ENCODE measurements at places on chromosomes 11 and 22.

DNA sequence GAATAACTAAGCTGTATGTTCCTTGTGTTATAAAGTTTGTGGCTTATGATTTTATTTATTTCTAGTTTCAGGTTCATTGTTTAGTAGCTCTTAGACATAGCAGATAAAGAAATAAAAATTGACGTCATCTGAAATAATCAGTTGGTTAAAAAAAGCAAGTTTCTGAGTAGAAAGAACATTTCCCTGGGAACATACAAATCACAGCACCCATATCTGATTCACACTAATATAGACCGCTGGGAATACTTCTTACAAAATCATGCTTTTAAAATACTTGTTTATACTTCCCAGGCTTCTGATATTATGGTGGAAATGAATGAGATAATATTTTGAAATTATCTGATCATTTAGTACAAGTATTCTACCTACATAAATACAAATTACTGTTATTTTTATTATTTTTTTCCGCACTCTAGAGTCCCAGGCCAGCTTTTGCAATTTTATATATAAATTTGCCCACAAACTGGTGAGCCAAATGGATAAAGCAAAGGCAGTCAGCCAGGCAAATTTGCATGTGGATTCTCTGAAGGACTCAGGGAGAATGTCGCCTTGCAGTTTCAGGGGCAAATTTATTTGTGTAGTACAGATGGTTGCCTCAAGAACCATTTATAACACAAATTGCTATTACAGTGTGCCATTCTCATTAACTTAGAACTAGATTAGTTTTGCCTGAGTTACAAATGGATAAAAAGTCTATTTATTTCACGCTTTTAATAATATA lies 62.9 kb upstream of the SC5D start:
- no peak for DNase-seq

- DNase-seq = no peak
Measured at GRCh38 chr11:46444305-46444704, 52.7 kb upstream of the CHRM4 start.

- no peak for DNase-seq
Measured at GRCh38 chr11:73225001-73225686, 7.1 kb downstream of the P2RY2 start.

DNA sequence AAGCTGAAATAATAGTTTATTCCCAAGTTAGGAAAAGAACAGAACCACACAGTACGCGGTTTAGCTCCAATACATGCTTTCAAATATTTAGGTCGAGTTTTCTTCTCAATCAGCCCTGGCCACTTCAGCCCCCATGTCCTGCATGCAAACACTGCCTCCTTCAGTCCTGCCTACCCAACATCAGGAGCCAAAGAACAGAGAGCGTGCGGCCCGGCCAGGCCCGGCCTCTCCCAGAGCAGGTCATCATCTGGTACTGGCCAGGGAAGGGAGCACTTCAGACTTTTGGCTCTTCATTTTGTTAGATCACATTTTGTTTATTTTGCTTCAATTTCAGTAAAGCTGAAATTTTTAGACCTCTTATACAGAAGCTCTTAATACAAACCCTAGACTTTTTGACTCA lies 6.7 kb downstream of the BRD1 start:
- DNase-seq = no peak

GRCh38 chr22:36411589-36412258 lies 24.0 kb upstream of the MYH9 start:
- no peak for DNase-seq

GRCh38 chr11:108224911-108225786 lies 2.3 kb downstream of the ATM start:
- DNase-seq = no peak

- no peak for DNase-seq
Measured at GRCh38 chr11:34633640-34633989, 12.7 kb downstream of the EHF start.

GRCh38 chr11:65586676-65587075 lies 8.9 kb downstream of the KCNK7 start:
- no peak for DNase-seq

DNA sequence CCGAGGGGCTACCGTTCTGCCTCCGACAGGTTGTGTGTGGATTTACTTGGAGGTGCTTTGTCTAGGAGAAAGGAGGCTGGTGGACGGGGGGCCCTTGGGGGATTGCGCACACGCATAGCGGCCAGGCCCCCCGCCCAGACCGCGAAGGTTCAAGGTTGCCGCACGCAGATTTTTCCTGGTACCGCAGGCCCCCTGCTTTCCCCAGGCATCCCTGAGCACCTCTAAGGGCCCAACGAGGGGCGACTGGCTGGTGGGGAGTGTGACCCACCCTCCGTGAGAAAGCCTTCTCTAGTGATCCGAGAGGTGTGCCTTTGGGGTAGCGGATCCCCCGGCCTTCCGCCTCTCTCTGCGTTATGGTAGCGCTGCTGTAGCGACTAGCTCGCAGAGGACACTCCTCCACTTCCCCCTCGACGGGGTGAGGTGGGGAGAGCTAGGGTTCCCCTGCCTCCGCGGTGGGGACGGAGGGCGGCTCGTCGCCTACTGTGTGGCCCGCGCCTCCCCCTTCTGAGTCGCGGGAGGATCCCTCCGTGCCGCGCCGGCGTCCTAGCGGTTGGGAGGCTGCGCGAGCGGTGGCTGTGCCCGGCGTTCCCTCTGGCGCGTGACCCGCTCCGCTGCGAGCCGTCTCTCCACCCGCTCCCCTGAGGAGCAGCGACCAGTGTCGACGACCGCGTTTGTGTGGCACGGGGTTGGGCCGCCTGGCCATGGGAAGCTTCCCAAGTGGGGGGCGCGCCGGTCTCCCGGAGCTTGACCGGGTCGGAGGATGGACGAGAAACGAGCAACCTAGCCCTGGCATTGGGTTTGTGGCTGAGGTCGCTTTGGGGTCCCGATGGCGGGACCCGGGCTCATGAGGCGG lies 3900.0 kb upstream of the OR11H1 start:
- DNase-seq = no peak

DNA sequence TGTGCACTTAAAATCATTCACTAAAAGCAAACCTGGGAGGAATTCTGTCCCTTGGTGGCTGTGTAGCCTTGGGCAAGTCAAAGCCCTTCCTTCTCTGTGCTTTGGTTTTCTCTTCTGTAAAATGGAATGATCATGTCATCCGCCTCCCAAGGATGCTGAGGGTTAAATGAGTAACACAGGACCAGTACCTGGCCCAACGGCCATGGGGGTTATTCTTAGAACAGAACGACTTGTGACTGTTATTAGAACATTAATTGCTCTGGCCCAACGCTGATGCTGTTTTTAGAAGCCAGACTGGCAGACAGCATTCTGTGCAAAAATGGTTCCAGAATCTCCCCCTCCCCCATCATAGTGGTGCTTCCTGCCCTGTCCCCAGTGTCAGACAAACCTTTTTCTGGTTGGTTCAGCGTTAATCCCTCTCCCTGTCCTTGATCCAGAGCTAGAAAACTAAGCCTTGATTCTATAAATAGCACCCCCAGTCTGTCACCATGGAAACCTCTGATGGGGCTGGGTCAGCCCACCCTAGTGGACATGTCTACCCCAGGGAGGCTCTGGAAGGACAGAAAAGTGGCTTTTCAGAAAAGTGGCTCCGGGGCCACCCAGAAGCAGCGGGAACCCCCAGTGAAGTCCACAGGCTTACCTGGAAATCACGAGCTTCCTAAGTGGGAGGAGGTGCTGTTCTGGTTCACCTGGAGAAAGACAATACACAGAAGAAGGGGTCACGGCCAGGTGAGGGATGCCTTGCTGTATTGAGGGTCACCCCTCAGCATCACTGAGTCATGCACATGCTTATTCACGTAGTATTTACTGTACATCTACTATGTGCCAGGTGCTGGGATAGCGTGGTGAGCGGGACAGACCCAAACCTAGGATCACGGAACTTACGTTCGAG lies 15.5 kb upstream of the TFIP11 start:
- no peak for DNase-seq

DNA sequence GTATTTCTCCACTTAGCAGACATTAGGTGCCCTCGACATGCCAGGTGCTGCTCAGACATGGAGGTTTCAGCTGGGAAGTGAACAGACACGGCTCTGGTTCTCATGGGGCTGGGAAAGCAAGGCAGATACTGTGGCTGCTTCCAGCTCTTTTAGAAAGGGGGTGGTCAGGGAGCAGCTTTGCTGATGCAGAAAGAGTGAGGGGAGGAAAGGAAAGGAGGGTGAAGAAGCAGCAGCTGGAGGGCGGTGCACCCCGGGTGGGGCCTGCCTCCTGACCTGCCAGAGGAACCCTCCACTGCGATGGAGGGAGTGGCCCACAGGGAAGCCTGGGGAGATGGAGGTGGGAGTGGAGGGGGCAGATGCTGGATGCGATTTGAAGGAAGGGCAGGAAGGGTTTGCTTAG lies 76.8 kb downstream of the MORC2 start:
- no peak for DNase-seq

DNA sequence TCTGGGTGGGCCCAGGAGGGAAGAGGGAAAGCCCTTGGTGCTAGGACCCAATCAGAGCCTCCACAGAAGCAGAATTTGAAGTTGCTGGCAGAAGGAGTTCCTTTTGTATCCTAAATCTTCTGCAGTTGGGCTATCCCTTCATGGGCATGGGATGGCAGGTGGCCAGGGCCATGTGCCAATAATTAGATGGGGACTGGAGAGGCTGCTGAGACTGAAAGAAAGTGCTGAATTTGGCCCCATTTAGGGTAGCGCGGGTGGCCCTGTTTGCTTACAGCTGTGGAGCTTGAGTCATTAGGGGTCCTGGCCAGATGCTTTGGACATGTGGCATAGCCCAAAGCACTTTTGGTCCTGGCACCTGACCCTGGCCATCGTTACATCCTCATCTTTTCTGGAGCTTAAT lies 27.1 kb downstream of the PARVA start:
- no peak for DNase-seq

- DNase-seq = no peak
Measured at GRCh38 chr22:47322854-47323253, 560.4 kb downstream of the TBC1D22A start.

- DNase-seq = no peak
Measured at GRCh38 chr11:115710426-115710825, 206.2 kb upstream of the CADM1 start.

- no peak for DNase-seq
Measured at GRCh38 chr11:2725368-2726300, 25.8 kb upstream of the KCNQ1OT1 start.

GRCh38 chr11:130894322-130895025 lies 21.8 kb downstream of the SNX19 start:
- DNase-seq = no peak

DNA sequence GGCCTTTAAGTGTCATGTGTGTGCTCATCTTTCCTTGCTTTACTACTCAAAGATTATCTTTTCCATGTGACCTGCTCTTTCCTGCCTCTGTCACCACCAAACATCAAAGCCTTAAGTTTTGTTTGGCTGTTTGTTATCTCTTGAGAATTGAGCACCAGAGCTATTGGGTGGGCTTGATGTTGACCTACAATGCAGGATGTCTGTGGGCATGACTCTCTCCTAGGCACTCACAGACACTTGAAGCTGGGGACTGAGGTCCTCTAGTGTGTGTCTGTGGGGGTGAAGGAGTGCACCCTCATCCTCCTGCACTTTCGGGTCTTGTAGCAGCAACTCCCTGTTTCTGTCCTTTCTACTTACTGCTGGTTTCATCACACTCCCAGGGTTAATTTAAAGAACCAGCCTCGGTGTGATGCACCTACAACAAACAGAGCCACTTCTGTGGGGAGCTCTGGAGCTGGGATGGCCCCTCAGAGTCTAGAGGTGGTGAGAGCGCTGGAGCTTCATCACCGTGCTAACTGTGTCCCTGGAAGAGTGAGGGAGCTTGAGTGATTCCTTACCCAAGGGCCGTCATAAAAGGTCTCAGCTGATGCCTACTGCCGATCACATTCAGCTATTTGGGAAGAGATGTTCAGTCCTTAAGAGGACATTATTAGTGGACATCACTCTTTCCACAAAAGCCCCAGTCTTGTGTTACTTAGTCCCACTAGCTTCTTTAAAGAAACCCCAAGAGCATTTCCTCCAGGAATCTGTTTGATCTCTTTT lies 56.3 kb downstream of the LRRC74B start:
- no peak for DNase-seq

- no peak for DNase-seq
Measured at GRCh38 chr11:44680982-44681597, 45.7 kb upstream of the TSPAN18 start.

- DNase-seq = no peak
Measured at GRCh38 chr11:58576887-58577471, 1.3 kb upstream of the LPXN start.

- no peak for DNase-seq
Measured at GRCh38 chr22:37923927-37924326, 17.8 kb downstream of the MICALL1 start.

- DNase-seq = no peak
Measured at GRCh38 chr11:2194877-2195755, 23.5 kb upstream of the TH start.

DNA sequence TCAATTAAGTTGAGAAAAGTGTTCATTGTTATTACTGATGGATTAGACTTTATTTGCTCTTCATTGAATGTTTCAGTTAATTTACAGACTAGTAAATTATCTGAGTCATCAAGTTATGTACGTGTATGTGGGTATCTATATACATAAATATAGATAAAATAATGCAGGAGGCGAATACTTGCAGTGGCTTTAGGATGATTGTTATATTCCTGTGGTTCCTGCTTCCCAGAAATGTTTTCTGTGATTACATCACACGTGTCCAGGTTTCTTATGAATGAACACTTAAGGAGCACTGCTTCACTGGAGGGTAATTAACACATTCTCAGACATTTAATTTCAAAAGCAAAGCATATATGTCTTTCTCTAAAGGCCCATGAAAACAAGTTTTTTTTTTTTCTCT lies 28.4 kb downstream of the YAP1 start:
- no peak for DNase-seq

GRCh38 chr11:21861314-21861713 lies 331.6 kb upstream of the ANO5 start:
- no peak for DNase-seq

- DNase-seq = no peak
Measured at GRCh38 chr22:47928631-47929030, 1166.2 kb downstream of the TBC1D22A start.

GRCh38 chr22:39422101-39422500 lies 22.5 kb downstream of the TAB1 start:
- DNase-seq = no peak

- no peak for DNase-seq
Measured at GRCh38 chr11:11779975-11780374, 61.8 kb upstream of the USP47 start.

- DNase-seq = no peak
Measured at GRCh38 chr11:134512571-134513538, 100.8 kb upstream of the B3GAT1 start.

GRCh38 chr22:20395181-20395906 lies 1.4 kb downstream of the ZNF74 start:
- DNase-seq = no peak

Measured in AG09309 (cell line).